ENCODE measurements at places on chromosomes 6 and 20.

GRCh38 chr6:41200296-41200900 lies 551 bp downstream of the TREML2 start:
- peak; percentile 12 for DNase-seq

DNA sequence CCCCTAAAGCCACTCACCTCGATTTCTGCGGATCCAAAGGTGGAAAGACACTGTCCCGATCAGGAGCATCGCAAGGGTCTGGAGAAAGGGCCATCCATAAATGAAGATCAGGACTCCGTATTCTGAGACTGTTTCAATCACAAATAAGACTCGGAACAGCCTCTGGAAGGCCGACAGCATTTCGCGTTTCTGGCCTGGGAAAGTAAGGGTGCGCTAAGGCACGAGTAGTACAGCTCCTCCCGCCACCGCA lies 44.6 kb downstream of the DPPA5 start:
- no peak for DNase-seq

- DNase-seq, result no peak
Measured at GRCh38 chr20:21083825-21084325, 22.3 kb downstream of the LINC00237 start.

DNA sequence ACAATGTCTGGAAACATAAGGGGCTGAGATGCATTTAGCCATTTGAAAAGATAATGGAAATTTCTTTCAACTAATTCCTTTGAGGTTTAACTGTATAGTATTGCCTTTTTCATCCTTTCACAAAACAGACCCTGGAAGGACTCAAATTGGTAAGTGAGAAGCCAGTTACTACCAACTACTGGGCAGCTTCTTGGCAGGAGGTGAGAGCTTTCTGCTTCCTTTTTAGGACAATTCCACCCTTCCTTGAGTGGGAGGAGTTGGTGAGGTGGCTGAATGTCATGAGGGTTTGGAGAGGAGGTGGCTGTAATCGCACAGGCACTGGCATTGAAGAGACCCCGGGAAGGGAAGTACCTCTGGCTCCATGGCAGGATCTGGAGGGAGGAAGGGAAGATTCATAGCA lies 341.1 kb downstream of the NRN1 start:
- DNase-seq, result no peak

- no peak for DNase-seq
Measured at GRCh38 chr6:6026513-6027205, 19.9 kb upstream of the NRN1 start.

DNA sequence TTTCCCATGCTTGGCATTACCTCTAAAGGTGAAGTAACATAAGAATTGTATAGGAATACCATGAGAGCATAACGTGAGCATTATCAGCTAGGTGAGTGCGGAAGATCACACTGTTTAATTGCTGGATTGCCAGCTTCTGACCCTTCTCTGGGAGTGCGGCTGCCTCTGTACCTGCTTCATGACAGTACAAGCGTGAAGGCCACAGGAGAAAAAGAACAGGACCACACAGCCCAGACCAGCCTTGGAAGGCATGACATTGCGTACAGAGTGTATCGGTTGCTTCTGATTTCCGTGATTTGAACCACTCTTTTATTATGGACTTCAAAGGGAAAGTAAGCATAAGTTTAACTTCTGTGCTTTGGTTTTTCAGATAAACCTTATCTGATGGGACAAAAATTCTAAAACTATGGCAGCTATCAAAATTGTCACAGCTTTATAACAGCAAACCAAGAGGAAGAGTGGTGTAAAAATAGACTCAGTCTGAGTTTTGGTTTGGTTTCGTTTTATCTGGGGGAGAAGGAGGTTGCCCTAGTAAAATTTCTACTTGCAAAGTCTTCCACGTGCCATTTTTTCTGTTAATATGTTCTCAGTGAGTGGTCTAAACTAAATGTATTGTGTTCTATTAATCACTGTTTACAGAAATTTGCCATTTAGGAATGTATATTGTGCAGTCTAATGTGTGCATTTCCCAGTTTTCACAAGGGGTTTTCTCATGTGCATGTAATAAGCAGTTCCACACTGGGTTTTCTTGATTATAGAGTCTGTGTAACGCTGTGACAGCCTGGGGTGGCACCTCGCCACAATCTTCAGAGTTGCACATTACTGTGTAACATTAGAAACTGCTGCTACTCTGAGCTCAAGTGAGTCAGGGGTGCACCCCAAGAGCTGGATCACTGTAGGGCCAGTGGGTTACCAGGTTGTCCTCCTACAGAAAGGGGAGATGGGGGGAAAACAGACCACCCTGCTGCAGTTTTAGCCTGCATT lies 97.3 kb downstream of the RPP40 start:
- no peak for DNase-seq

- no peak for DNase-seq
Measured at GRCh38 chr6:10589429-10589727, 68.2 kb downstream of the GCNT2 start.

- no peak for DNase-seq
Measured at GRCh38 chr6:147676495-147677199, 168.2 kb downstream of the SAMD5 start.

- no peak for DNase-seq
Measured at GRCh38 chr20:10728873-10729670, 55.3 kb upstream of the JAG1 start.

DNA sequence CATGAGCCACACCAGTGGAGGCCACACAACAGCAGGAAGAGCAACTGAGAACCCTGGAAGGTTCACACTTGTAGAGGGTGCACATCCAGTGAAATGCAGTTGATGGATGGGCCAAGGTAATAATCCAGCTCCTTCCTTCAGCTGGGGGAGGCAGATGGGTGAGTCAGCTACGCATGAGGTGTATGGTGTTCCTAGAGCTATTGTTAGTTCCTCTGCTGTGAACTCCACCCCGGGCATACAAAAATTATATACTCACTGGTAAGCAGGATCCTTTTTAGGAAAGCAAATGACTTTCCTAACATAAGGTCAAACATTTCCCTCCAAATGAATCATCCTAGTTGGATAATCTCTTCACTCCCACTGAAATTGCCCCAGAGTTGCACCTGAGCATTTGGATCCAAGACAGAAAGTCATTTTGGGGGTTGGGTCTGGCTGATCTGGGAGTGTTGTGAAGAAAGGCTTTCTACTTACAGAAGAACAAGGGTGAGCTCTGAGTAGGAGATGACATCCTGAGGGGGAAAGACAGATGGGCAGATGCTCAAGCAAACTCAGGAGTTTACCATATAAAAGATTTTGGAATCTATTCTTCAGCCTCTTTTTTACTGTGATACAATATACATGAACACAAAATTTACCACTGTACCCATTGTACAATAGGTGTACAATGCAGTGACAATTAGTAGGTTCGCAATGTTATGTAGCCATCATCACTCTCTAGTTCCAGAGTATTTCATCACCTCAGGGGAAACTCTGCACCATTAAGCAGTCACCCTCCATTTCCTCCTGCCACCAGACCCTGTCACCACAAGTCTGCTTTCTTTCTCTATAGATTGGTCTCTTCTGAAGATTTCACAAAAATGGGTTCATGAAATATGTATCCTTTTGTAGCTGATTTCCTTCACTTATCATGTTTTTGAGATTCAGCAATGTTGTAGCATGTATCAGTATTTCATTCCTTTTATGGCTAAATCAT lies 11.1 kb downstream of the HLA-F start:
- no peak for DNase-seq

DNA sequence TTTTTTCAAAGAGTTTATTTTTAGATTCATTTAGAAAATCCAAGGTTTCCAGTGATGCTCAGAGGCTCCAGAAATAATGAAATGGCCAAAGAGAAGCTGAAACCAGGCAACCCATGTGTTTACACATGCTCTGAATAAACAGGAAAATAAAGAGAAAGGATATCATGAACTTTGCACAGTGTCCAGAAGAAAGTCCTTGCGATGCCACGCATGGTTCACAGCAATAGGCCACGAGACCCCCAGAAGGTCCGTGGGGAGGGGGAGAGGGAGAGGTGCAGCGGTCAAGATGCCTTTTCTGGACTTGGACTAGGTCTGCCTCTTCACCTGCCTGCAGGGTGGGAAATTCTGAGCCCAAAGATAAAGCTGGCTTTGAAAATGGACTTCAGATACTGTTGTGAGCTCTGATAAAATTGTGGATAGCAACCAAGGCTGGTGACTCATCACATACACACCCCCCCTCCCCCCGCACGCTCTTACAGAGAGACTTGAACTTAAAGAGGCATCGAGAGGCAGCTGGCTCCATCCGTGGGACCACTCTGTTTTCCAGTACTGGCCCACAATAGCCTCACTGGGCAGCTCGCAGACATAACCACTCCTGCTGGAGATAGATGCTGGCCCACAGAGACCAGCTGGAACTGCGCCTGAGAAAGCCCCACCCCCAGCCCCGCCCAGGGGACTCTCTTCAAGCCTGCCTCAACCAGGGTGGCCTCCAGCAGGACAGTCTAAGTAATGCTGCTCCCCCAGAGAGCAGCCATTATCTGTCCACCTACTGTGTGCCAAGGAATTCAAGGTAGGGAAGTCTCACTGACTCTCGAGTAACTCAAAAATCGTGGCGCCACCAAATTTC lies 21.2 kb upstream of the NFATC2 start:
- DNase-seq, result no peak
